ENCODE measurements at places on chromosomes 5 and 9.
A peak's percentile ranks its signal among the peaks of the same experiment; 100 is the strongest.

DNA sequence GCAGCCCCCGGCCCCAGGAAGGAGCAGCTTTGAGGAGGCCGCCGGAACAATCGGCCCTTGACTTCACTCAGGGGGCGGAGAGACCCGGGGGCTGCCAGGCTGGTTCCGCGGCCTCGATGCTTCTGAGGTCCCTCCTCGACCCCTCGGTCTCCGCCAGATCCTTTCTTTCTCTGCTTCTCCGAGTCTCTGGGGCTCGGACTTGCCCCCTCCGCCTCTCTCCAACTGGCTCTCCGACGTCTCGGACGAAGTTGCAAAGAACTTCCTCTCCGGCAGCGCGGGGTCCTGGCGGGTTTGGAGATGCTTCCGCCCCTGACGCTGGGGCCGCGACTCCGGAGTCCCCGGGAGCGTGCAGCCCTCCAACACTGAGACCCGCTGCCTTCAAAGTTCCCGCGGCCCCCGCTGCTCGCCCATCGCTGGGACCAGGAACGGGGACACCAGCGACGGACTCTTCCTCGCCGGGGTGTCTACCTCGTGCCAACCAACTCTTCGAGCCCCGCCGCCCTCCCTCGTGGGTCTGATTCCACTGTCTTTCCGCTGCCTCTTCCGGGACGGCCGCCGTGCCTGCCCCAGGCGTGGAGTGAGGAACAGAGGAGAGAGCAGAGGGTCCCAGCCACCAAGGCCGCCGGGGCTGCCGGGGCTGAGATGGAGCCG is 7.0 kb downstream of the PAX5 start:
- DNase-seq = no peak

GRCh38 chr9:134344800-134345310 is 18.6 kb downstream of the RXRA start:
- DNase-seq = no peak

DNA sequence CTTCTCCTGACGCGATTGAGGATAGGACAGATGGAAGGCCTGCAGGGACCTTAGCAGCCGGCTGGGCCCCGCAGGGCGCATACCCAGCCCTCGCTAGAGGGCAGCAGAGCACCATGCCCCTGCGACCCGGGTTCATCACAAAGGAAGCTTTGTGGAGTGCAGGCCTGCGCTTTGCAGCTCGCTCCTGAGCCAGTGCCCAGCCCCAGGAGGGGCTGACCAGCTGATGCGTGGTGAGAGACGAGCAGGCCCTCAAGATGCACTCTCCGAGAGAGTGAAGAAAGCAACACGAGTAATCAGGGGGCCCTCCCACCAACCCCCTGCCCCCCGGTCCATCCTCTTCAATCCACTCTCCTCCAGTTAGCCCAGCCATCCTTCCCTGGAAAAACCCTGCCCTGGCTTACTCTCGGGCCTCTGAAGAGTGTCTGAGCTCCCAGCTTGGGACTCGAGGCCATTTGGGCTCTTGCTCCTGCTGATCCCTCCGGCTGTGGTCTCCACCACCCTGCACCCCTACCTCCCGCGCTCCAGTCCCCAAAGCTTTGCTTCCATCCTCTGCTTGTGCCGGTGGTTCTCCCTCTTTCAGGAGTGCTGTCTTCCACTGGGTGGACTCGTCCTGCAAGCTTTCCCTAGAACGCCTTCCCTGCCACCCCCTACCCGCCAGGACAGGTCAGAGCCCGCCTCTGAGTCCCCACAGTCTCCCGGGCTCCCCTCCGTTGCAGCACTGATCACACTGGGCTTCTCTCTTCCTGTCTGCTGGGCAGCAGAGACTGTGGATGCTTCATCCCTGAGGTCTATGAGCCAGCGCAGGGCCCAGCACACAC is 9.1 kb upstream of the KIF12 start:
- no peak for DNase-seq

DNA sequence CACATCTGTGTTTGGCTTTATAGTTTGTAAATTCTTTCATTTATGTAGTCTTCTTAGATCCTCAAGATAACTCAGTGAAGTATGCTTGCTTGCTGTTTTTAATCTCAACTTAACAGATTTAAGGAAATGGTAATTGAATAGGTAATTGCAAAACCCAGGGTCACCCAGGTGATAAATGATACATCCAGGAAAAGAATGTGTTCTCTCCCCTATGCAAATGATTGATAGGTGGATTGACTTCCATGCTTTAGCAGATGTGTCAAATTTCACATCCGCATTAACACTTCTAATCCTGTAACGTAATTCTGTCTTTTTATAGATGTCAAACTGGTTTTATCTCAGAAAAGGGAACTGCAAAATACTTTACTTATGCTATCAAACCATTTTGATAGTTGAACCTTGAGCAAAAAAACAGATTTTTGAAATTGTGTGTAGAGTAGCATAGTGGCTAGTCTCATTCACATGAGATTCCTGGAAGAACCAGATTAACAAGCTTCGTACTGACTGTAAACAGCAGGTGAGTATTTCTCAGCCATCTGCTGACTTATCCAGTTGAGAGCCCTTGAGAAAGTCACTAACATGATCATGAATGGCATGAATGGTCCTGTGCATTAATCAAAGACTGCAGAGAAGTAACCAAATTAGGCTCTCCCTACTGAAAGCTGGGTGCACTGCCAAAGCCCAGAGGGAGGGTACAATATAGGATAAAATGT is 86.7 kb upstream of the PAM start:
- no peak for DNase-seq

GRCh38 chr5:40682154-40683017 is 2.7 kb downstream of the PTGER4 start:
- no peak for DNase-seq

DNA sequence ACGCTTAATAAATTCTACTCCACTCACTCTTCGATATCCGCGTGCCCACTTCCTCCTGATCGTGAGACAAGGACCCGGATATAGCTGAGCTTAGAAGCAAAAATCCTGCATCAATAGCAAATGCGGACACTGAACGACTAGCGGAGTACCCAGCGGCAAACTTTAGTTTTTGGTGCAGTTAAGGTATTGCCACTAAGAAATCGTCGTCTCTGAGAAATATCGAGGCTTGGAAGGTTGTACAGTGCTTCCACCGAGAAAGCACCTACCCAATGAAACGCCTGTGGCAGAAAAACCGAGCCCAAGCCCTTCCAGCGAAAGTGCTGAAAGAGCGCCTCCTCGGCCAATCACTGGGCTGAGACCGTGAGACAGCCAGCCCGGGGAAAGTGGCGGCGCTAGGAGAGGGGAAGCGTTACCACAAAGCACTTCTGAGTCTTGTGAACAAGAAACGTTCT is 32.2 kb downstream of the ANXA2R start:
- peak; percentile 36 for DNase-seq

- no peak for DNase-seq
These were observed 38.2 kb upstream of the CEP72 start for GRCh38 chr5:573976-574375.

DNA sequence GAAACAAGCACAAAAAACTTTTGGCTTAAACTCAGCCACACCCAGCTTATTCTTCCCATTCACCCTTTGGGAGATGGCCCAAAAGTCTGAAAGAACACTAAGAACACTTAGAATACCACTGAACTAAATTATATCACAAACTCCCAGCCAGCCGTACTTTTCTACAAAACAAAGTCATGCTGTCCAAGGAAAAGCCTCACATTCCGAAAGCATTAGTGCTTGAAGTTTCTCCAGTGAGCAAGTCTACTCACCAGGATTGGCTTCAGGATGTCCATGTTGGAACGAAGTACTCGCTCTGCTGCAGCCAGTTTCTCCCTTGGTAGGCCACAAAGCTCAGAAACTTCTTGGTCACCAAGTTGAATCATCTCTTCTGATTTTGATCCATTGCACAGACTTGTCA is 69.7 kb downstream of the ABCA1 start:
- no peak for DNase-seq

DNA sequence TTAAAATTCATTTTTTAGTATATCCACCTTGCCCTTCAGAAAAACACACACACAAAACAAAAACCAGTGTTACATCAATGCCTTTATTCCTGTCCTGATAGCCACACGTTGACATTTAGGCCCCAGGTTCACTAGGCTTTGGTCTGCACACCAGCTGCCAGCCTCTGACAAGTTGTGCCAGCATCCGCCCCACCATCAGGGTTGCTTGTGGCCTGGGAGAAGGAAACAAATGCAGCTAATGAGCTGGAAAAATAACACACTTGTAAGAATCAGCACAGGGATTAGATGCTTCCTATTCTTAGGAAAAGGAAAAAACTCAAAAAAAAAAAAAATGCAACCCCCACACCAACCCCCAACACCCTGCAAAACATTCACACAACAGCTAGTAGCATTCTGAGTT is 404.0 kb upstream of the GRIA1 start:
- no peak for DNase-seq

DNA sequence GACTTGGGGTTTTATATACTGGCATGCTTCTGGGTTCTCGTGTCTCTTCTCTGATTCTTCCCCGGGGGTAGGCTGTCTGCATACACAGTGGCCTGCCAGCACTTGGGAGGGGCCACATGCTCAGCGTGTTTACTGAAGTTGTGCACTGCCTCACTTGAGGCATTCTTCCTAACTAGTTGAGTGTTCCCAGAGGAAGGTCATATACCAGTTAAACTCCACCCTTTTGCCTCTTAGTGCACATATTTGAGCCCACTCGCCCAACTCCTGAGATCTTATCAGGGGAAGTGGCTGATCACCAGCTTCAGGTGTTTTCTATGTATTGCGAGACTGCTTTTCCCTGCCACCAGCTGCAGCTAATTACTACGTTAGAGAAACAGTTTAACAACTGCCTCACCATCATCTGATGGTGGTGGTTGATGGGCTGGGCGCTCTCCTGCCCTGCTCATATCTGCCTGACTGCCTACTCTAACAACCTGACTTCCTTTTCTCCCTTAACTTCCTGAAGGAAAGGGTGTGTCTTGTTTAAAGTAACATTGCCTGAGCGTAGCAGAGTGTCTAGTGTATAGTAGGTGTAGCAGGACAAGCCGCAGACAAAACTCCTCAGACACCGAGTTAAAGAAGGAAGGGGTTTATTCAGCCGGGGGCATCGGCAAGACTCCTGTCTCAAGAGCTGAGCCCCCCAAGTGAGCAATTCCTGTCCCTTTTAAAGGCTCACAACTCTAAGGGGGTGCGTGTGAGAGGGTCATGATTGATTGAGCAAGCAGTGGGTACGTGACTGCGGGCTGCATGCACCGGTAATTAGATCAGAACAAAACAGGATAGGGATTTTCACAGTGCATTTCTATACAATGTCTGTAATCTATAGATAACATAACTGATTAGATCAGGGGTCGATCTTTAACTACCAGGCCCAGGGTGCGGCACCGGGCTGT is 60.1 kb upstream of the CLINT1 start:
- DNase-seq = no peak

DNA sequence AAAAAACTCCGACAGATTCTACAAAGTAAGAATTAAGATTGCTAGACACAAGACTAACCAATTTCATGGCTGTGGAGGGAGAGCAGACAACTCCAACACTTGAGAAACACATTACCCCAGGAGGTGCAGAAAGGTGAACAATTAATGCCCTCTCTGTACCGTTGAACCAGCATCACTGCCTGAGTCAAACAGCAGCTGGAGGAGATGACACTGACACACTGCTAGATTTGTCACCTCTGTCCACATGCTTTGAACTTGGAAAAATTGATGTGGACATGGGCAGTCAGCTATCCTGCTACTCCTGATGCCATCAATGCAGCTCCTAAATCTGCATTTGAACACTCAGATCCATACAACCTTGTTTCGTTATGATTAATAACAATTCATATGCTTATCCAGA is 51.7 kb downstream of the GPBP1 start:
- DNase-seq = no peak

DNA sequence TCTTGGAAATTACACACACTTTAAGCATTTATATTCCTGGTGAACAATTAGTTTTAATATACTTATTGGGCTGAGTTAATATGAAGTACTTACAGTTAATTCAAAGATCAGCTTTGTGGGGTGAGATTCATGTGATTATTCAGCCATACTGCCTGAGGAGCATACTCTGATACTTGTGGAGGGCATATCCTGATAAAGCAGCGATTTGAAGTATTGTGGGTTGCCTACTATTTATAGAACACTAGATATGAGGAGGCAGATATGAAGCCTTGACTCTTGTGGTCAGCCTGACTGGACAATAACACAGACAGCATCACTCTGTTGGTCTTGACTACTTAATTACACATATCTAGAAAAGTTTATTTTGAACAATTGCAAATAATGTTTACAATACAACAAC is 27.0 kb upstream of the AGGF1 start:
- DNase-seq = no peak

DNA sequence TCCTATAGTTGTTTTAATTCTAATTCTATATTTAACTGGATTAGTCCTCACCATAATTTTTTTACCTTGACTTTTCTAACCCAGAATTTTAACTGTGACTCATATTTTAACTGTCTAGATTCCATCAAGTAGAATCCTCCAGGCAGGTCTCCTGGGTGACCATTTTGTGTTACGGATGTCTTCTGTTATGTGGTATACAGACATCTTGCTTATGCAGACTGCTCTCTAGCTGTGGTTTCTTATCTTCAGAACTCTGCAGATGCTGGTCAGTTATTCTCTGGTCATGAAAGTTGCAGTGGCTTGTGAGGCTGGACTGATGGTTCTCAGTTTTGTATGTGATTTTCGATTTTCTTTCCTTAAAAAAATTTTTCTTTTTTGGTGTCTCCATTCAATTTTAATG is 139.4 kb downstream of the ATG10 start:
- no peak for DNase-seq

DNA sequence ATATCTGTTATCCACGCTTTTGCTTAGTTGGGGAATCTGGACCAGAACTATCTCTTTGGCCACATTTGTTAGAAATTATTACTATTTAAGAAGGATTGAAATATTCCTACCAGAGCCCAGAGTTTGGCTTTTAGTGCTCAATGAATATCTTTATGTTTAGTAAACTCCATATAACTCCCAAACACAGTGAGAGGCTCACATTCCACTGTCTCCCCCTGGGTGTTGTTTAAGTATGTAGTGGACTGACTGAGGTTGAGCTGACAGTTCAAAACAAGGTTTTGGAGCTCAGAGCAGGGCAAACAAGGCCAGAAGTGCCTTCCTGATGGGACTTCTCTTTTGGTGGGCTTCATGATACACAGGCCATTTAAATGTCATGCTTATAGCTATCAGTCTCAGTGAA is 216.0 kb downstream of the SMARCA2 start:
- DNase-seq = no peak

GRCh38 chr9:130364619-130365322 is 80.0 kb upstream of the ASS1 start:
- DNase-seq = no peak

DNA sequence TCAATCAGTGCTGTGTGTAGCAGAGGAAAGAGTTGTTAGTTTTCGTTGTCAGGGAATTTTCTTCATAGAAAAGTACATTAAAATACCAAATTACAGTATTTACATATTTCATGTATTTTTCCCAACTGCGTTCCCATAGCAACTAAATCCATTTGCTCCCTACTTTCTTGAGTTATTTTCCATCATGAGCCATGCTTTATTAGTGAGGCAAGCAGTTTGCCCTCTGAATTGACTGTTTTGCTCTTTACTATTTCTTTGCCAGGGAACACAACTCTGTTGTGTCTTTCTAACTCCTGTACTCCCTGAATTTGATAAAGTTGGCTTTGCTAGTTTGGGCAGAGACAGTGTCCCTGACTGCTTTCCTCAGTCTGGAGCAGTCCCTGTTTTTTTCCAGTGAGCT is 276.2 kb upstream of the SLC30A5 start:
- no peak for DNase-seq

- no peak for DNase-seq
These were observed 37.8 kb upstream of the LPAR1 start for GRCh38 chr9:111076042-111076441.

- no peak for DNase-seq
These were observed 215.2 kb downstream of the COMMD10 start for GRCh38 chr5:116299746-116300640.

GRCh38 chr5:135894789-135895188 is 852 bp downstream of the IL9 start:
- no peak for DNase-seq
